ENCODE measurements at places on chromosomes 13 and 19.

DNA sequence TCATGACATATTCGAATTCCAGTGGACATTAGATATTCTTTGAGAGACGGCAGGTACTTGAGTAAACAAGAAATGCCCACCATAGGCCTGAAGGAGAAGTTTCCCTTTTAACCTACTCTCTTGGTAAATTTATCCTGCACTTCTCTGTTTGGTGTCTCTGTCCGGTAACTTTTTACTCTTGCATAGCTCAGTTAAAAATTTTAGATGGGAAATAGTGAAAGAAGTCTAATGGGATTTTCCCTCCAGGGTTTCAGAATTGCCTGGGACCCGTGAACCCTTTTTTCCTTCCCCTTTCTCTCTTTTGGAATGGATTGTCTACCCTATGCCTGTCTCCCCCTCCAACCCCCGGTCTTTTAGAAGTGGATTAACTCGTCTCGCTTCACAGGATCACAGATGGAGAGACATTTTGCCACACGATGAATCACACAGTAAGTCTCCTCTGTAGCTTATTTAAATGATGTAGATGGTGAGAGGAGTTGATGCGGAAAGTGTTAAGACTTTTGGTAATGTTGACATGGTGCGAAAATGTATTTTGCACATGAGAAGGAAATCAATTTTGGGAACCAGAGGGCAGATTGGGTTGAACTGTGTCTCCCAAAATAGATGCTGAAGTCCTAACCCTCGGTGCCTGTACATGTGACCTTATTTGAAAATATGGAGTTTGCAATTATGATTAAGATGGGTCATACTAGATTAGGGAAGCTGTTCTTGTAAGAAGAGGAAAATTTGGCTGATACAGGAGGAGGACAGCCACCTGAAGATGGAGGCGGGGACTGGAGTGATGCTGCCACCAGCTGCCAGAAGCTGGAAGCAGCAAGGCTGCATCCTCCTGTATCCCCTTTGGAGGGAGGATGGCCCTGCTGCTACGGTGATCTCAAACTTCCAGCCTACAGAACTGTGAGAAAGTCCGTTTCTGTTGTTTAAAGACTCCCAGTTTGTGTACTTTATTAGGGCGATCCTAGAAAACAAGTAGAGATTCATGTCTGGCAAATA lies 711 bp upstream of the MIPEP start:
- no peak for DNase-seq

DNA sequence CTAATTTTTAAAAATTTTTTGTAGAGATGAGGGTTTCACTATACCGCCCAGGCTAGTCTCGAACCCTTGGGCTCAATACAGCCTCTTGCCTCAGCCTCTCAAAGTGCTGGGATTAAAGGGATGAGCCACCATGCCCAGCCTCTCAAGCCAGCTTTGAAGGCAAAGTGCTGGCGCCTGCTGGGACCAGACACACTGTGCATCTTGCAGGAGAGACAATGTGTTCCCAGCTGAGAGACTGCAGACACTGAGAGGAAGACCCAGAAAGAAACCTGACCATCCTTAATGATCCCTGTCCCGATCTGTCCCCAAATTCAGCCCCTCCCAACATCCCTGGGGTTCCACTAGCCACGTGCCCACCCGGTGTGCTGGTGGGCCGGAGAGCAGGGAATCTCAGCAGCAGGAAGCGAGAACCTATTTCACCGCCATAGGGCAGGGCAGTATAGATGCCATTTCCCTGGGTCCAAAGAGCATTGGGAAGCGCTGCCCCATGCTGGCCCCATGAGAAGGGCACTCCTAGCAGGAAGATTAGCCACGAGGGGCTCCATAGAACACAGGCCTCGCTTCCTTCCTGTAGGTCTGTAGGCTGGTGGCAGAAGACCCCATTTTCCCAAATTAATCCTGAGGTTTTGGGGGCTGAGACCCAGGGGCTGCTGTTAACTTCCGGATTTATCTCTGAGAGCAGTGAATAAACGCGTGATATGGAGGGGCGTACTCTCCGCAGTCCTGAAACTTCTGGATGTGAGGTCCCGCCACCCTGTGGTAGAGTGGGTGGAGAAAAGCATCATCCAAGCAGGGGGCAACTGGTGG lies 968 bp downstream of the RAVER1 start:
- DNase-seq = no peak

DNA sequence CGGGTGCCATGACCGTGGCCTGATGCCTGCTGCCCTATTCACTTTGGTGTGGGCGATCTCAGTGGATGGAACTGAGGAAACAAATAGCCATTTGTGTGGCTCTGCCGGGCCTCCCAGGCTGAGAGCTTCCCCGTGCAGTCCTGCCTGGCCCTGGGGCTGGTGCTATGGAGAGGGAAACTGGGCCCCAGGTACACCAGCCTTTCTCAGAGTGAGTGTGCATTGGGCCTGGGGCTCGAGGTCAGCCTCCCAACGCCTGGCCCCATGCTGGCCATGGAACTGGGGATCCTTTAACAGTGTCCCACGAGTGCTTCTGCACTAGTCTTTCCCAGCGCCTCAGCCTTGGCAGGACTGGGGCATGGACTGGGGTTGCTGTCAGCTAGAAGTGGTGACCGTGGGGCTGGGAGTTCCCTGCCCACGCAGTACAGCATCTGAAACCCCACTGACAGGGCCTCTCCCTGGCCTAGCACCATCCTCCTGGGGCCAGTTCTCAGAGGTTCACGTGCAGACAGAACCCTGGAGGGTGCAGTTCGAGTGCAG lies 10.5 kb downstream of the PLEKHF1 start:
- DNase-seq = no peak

GRCh38 chr19:5081443-5082161 lies 112.7 kb downstream of the KDM4B start:
- no peak for DNase-seq

GRCh38 chr13:44040818-44041100 lies 161.1 kb downstream of the LACC1 start:
- no peak for DNase-seq

- no peak for DNase-seq
These were observed 142.3 kb downstream of the DPF1 start for GRCh38 chr19:38081547-38082255.

DNA sequence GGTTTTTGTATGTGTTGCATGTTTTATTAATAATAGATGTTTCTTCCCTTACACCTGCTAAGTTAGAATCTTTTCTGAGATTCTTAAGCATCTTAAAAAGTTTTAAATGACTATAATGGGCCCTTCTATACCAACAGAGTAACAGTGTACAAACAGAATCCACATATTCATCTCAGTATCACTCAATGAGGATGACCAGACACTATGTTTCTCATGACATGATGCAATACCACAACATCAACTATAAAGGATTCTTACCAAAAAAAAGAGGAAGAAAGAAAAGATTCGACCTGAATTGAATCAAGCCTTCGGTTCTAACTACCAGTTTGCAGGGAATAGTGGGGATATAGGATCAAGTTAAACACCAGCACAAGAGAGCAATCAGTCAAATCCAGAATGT lies 56.5 kb downstream of the INTS6 start:
- no peak for DNase-seq

DNA sequence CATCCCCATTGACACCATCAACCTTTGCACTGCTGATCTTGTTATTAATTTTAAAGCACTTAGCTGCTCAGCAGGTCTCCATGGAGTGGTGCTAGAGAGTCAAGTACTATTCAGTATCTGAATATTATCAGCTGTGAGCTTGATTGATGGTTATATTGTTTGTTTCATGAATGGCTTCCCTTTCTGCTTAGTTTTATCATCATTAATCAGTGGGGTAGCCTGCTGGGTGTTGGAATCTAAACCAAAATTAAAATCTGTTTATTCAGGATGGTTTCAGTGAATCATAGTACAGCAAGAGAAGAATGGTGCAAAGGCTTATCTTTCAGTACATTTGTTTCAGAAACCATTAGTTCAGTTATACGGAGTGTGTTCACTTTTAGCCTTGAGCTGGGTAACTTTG lies 42.5 kb upstream of the SCEL start:
- no peak for DNase-seq

DNA sequence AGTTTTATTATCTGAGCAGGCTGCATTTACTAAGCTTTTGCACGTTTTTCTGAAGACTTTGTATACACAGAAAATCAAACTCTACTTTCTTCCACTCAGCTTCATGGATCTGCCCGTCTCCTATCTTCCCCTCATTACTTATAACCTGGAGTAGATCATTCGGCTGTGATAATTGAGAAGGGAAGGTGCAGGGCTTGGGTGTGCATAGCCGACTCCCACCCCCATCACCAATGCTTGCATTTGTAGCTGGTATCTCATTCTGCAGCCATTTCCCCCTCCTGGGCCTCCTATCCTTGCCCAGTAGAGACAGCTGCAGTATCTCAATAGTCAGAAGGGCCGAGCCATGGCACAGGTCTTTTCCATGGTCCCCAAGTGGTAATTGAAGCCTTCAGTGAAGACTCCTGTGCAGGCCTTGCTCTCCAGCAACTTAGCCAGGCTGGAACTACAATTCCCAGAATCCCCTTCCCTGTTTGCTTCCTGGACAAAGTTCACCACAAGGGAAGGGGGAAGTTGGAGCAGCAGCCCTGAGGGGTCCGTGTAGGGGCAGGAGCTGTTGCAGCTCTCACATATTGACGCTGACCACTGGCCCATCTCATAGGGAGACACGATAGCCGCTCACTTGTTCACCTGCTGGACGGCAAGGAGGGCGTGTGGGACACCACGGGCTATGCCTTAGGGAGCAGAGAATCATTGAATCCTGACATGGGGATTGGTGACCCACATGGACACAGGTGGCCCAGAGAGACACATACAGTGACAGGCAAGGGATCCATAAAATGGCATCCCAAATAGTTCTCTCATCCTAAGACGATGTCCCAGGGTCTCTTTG lies 2.1 kb upstream of the SIGLEC8 start:
- DNase-seq = no peak

- no peak for DNase-seq
These were observed 67.4 kb upstream of the CLDN10 start for GRCh38 chr13:95485045-95485517.

- peak; percentile 15 for DNase-seq
These were observed 48.8 kb downstream of the IRS2 start for GRCh38 chr13:109737606-109738005.

GRCh38 chr19:17183271-17183761 lies 31.8 kb upstream of the USE1 start:
- DNase-seq = peak; percentile 24

- DNase-seq = no peak
These were observed 614.4 kb downstream of the KCTD12 start for GRCh38 chr13:76271728-76272232.

DNA sequence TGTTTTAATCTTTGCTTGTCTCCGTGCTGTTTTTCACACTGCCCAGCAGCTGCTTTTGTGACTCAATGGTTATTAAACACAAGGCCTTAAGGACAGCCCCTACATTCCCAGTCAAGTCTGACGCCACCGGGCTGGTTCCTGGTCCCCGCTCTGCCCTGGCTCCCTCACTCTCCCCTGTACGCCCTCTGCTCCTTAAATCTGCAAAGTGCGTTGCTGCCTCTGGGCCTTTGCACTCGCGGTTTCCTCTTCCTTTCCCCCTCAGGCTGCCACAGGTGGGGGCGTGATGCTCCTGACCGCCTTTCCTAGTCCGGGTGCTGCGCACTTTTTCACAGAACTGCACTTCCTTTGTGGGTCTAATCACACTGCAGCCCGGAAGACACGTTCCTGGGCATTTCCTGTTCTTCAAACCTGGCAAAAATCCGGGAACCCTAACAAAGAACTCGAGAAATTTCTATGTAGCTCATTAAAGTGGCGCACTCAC lies 25.6 kb downstream of the NOSIP start:
- peak; percentile 29 for DNase-seq

DNA sequence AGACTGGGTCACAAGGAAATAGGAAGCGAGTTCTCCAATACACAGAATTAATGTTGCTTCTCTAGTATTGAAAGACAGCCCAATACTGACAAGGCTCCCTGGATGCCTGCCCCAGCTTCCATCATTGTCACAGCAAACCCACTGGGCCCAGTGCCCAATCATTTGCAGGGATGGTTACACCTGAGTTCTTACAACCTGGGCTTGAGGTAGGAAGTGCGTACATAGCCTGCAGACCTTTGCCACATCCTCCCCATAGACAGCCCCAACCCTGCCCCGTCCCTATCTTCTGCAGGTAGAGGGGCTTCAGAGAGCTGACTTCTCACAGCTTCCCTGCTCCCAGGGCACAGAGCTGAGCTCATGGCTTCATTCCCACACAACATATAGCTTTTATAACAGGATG lies 108.1 kb upstream of the UBL3 start:
- no peak for DNase-seq

DNA sequence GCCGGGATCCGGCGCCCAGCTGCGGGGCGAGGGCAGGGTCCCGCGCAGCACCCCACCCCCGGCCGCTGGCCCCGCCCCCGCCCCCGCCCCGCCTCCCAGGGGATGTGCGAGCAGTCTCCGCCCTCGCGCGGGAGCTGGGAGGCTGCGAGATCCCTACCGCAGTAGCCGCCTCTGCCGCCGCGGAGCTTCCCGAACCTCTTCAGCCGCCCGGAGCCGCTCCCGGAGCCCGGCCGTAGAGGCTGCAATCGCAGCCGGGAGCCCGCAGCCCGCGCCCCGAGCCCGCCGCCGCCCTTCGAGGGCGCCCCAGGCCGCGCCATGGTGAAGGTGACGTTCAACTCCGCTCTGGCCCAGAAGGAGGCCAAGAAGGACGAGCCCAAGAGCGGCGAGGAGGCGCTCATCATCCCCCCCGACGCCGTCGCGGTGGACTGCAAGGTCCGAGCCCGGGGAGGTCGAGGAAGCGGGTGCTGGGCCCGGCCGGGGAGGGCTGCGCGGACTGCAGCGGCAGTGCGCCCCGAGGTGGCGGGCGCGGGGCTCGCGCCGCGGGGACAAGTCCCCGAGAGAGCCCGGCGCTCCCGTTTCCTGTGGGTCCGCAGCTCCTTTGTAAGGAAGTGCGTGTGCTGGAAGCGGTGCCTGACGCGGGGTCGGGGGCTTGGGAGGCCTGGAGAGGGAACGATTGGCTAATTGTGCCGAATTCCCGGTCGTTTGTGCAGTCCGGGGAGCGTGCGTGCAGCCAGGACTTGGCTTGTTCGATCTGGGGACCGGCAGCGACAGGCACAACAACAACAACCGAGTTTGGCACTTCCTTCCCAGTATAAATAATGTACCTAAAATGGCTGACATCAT lies at the start of gene ITM2B:
TSS of gene ITM2B (plus strand) at position 161 of the 843 bp plus-strand sequence. CDS start at position 316, 155 bp downstream.
- DNase-seq = peak; percentile 63

DNA sequence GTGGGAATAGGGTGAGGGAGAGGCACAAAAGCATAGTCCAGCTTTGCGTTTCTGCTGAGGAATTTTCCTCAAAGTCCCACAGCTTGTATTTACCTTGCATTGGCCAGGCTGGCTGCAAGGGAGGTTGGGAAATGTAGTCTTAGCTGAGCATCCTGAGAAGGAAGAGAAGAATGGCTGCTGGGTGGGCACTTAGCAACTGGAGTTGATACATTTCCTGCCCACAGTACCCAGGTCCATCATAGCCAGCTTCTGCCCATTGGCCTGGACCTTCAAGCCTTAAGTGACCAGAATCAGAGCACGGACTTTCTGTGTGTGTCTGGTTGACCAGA lies 112.4 kb downstream of the SIPA1L3 start:
- no peak for DNase-seq

- DNase-seq = peak; percentile 57
These were observed 1.3 kb downstream of the ARHGAP45 start for GRCh38 chr19:1068009-1069001.

GRCh38 chr13:29771247-29771646 lies 79.2 kb downstream of the UBL3 start:
- DNase-seq = no peak

GRCh38 chr13:111202745-111203144 lies 87.6 kb downstream of the ARHGEF7 start:
- no peak for DNase-seq

Measured in stimulated activated CD4-positive, alpha-beta T cell treated with anti-CD3 and anti-CD28 coated beads, Interleukin-4, amount 100 ng/mL, for 1 hour (primary cell).